Ascending aorta (tissue), 2 donors: ENCODE measurements at places on chromosomes 2 and 18. TPM values are rescaled to one million over a fixed set of nuclear protein-coding genes. Genes with fewer than 3 reads are reported as not detected.

DNA sequence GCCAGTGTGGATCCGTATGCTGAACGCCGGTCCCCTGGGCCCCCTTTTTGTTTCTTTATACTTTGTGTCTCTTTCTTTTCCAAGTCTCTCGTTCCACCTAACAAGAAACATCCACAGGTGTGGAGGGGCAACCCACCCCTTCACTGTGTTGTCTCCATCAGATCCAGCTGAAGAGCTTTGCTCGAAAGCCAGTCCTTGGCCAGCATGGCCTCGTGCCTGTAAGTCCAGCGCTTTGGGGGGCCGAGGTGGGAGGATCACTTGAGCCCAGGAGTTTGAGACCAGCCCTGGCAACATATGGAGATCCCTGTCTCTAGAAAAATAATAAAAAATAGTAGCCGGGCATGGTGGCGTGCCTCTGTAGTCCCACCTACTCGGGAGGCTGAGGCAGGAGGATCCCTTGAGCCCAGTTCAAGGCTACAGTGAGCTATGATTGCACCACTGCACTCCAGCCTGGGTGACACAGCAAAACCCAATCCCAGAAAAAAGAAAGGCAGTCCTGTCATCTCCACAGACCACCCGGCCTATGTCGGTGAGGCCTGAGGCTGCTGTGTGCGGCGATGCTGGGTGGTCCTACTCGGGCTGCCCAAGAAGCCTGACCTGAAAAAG, 3.4 kb upstream of the HSBP1L1 start:
- H3K36me3 ChIP-seq, result no peaks in the 10 kb centered on the region
- H3K4me3 ChIP-seq, result no peak overlapping the region
- H3K4me1 ChIP-seq, result peaks cover 13% of the 10 kb centered on the region

- H3K27ac ChIP-seq, result no peak overlapping the region
- H3K4me3 ChIP-seq, result no peak overlapping the region
- DNase-seq, result peak; percentile 42
- no peaks in the 10 kb centered on the region for H3K27me3 ChIP-seq
- no peaks in the 10 kb centered on the region for H3K4me1 ChIP-seq
Observed at GRCh38 chr2:3284657-3285630, 92.7 kb downstream of the EIPR1 start.

GRCh38 chr18:1438458-1438910, 533.8 kb downstream of the ADCYAP1 start:
- no peaks in the 10 kb centered on the region for H3K36me3 ChIP-seq
- H3K27ac ChIP-seq, result no peak overlapping the region
- H3K27me3 ChIP-seq, result no peaks in the 10 kb centered on the region
- no peak for DNase-seq
- H3K4me1 ChIP-seq, result no peaks in the 10 kb centered on the region
- H3K4me3 ChIP-seq, result no peak overlapping the region

- H3K27ac ChIP-seq, result no peak overlapping the region
- no peaks in the 10 kb centered on the region for H3K4me1 ChIP-seq
- no peaks in the 10 kb centered on the region for H3K27me3 ChIP-seq
- H3K36me3 ChIP-seq, result no peaks in the 10 kb centered on the region
Observed at GRCh38 chr2:128401680-128402079, 83.0 kb upstream of the HS6ST1 start.

DNA sequence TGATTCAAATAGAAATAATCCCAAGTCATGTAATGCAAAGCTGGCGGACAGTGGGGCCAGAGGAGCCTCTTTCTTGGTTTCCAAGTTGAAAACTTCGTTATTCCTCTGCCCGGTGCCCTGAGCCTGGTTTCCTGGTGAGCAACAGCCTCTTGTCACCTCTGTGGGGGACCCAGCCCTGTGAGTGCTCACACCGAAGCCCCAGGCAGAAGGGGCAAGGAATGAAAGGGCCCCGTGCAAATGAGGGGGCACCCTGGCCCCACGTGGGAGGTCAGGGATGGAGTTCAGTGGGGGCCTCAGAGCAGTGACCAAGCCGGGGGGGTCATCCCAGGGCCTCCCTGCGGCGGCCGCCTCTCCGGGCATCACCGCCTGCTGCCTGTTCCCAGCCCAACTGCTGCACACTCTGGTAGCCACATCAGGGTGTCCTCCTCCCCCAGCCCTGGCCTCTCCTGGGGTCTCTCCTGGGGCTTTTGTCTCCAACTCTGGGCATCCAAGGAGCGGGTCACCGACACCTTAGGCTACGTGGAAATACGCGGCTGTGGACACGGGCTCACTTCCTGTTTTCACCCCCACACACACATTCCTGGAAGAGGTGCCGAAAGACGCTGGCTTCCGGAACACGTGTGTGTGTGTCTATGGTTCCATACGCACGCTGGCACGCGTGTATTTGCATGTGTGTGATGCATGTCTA, 64.5 kb downstream of the TWIST2 start:
- H3K4me1 ChIP-seq, result no peaks in the 10 kb centered on the region
- H3K27ac ChIP-seq, result no peak overlapping the region
- DNase-seq, result no peak
- H3K4me3 ChIP-seq, result no peak overlapping the region
- no peaks in the 10 kb centered on the region for H3K36me3 ChIP-seq

PROM2 gene
- total RNA-seq, result not detected

PCARE gene
- not detected for total RNA-seq

DNA sequence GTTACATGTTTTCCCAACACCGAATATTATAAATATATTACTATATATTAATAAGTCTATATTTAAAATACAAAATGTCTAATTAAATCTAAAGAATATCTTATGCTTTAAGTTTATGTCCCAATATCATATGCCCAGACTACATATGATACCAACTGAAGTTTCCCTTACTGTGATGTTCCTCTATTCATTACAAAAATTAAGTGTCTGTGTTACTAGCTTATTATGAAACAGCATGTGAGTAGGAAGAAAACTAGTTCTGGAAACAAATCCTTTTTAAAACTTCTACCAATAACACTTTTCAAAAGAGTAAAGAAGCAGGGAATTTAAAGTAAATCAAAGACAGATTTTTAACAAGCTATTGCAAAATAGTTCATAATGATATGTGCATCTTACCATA, 17.8 kb downstream of the HNRNPLL start:
- no peak overlapping the region for H3K4me3 ChIP-seq
- DNase-seq, result no peak
- H3K4me1 ChIP-seq, result peaks cover 13% of the 10 kb centered on the region
- H3K27ac ChIP-seq, result no peak overlapping the region
- H3K27me3 ChIP-seq, result no peaks in the 10 kb centered on the region

C2orf78 gene
- total RNA-seq, result not detected
